ENCODE measurements at places on chromosomes 5 and 9. TPM values are rescaled to one million over a fixed set of nuclear protein-coding genes. Genes with fewer than 3 reads are reported as not detected.

CTNND2 gene
- not detected for total RNA-seq

KCNV2 gene
- total RNA-seq = not detected

TMEM171 gene
- 7.5 TPM for total RNA-seq

ZNF454 gene
- total RNA-seq = not detected

F2RL1 gene
- 260 TPM for total RNA-seq

ZFP2 gene
- total RNA-seq = not detected

PCDHGA11 gene
- total RNA-seq = 0.02 TPM

GABBR2 gene
- 0.20 TPM for total RNA-seq

OR2K2 gene
- total RNA-seq = not detected

NXNL2 gene
- total RNA-seq = 0.31 TPM

GABRB2 gene
- total RNA-seq = not detected

BRD3OS gene
- 19.3 TPM for total RNA-seq

NUTM2F gene
- total RNA-seq = not detected

SPATA31C1 gene
- not detected for total RNA-seq

TRIM32 gene
- total RNA-seq = 23.1 TPM

ZMAT2 gene
- 89.0 TPM for total RNA-seq

HMCN2 gene
- total RNA-seq = 0.06 TPM

RORB gene
- total RNA-seq = not detected

F2R gene
- total RNA-seq = 52.0 TPM

SLC9A3 gene
- total RNA-seq = 2.4 TPM

POU5F2 gene
- total RNA-seq = 0.01 TPM

GPX8 gene
- total RNA-seq = 36.3 TPM

TMEFF1 gene
- total RNA-seq = 1.8 TPM

FBXL7 gene
- total RNA-seq = 1.5 TPM

NUDT12 gene
- 2.0 TPM for total RNA-seq

SLIT3 gene
- total RNA-seq = 13.1 TPM

WDR38 gene
- total RNA-seq = not detected

PRLR gene
- total RNA-seq = 0.09 TPM

ABO gene
- total RNA-seq = not detected

Measured in A549 treated with CORT108297 at 1 μM for 4 hours (cell line).